ENCODE measurements at places on chromosomes 2 and 18. TPM values are rescaled to one million over a fixed set of nuclear protein-coding genes. Genes with fewer than 3 reads are reported as not detected.

The GALNT5 gene
- 0.34 TPM for total RNA-seq

DNA sequence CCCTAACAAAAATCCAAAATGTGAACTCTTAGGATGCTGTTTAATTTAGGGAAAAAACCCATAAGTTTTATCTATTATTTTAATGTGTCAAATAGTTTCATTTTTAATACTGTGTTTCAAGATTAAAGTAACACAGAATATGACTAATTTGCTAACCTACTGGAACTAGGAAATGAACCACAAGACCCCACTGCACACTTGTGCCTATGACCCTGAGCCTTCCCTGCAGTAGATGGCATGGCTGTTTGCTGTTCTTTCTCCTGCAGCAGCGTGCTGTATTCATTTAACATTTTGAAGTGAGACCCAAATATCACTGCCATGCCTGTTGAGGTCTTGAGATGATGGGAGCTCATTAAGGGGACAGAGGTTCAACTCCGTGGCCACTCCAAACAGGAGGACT is 565.2 kb upstream of the NRP2 start:
- DNase-seq: no peak

- DNase-seq: no peak
Observed at GRCh38 chr2:238286987-238287736, 1.2 kb downstream of the PER2 start.

- no peak for DNase-seq
Observed at GRCh38 chr2:226426292-226426736, 373.3 kb downstream of the IRS1 start.

DNA sequence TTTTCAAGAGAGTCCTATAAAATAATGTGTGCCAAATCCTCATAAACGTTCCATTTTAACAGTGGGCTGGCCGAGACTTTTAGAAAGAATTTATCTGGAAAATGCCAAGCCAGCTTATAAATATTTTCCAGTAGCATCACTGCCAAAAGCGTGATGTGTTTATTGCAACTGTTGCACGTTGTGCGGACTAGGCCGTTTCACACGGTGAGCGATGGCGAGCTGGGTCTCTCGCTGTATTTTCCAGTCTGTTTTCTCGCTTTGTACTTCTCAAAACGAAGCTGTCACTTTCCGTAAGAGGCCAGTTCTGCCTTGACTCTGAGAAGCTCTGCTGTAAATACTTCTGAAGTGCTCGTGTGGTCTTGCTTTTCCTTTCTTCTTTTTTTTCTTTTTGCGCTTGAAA is 65.0 kb upstream of the ZNF236 start:
- DNase-seq: no peak

DNA sequence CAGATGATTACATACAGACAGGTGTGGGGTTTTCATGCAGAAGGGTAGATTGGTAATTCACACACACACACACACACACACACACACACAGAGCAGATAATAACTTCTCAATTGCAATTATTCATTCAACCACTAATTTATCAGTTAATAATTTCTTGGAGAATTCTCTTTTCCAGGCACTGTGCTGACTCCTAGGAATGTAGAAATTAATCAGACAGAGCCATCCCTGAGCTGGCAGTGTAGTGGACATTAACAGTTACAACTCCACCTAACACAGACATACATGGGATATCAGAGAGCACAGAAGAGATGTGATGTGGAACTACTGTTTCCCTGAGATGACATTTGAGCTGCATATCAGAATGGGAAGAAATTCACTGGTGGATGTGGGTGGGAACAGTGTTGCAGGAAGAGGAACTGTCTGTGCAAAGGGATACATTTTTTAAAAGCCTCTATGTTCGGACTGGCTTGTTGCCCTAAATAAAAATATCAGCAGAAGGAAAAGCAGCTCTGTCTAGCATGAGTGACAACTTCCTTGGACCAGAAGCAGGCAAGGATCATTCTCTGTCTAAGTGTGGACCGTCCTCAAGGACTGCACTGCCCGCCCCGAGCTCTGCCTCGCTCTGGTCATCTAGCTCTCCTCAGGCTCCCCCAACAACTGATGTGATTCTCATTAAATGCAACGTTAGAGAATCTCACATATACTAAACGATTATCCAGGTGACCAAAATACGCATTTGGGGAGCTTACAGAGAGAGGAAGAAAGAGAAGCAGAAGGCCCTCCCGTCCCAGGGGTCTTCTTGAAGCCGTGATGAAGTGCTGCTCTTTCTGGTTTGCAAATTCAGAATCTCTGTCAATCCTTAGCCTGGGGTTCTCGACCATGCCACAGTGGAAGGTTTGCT is 173.4 kb upstream of the TRIB2 start:
- no peak for DNase-seq

DNA sequence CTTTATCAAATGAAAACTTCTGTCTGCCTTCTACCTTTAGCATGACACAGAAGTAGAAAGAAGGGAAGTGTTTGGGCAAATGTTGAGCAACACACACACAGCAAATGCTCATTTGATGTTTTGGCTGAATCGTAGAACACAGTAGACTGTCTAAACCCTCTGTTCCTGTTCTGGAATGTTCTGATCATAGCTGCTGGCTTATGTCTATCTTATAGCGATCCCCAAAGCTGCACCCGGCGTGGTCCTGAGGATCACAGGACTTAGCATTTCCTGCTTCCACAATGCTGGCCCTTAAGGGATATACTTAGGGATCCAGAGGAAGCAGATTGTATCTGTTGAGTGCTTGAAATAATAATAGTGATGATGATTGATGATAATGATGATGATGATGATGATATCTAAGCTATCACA is 15.2 kb downstream of the GNLY start:
- DNase-seq: no peak

GRCh38 chr18:80196528-80197320 is 50.6 kb downstream of the PARD6G start:
- no peak for DNase-seq

Measured in WTC11 (cell line).